Activated CD4-positive, alpha-beta T cell treated with anti-CD3 and anti-CD28 coated beads, Interleukin-2, amount 10 ng/mL, durations not matched to agents 7 days and 5 days (primary cell): ENCODE measurements at places on chromosomes 7 and 10. TPM values are rescaled to one million over a fixed set of nuclear protein-coding genes. Genes with fewer than 3 reads are reported as not detected.

GRCh38 chr7:151754142-151754590 is 122.7 kb downstream of the PRKAG2 start:
- DNase-seq: no peak
- no peak overlapping the region for H3K27ac ChIP-seq
- H3K4me3 ChIP-seq: no peak overlapping the region
- peaks cover 21% of the 10 kb centered on the region for H3K4me1 ChIP-seq
- H3K36me3 ChIP-seq: no peaks in the 10 kb centered on the region
- no peaks in the 10 kb centered on the region for H3K27me3 ChIP-seq

DNA sequence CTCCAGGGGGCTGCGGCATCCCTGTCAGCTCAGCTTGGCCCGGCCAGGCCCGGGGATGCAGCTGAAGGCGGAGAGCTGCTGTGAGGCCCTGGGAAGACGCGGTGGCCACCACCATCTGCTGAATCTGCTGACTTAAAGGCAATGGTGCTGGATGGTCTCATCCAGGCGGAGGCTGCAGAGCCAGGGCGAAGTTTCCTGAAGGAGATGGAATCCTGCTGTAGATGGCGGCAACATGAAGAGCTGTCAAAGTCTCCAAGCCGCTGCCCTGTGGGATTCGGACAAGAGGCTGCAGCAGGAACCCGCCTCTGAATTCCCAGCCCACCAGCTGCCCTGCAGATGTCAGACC is 200.1 kb downstream of the PTPRN2 start:
- H3K36me3 ChIP-seq: no peaks in the 10 kb centered on the region
- DNase-seq: no peak
- no peaks in the 10 kb centered on the region for H3K4me1 ChIP-seq
- no peaks in the 10 kb centered on the region for H3K27me3 ChIP-seq
- H3K27ac ChIP-seq: no peak overlapping the region

DNA sequence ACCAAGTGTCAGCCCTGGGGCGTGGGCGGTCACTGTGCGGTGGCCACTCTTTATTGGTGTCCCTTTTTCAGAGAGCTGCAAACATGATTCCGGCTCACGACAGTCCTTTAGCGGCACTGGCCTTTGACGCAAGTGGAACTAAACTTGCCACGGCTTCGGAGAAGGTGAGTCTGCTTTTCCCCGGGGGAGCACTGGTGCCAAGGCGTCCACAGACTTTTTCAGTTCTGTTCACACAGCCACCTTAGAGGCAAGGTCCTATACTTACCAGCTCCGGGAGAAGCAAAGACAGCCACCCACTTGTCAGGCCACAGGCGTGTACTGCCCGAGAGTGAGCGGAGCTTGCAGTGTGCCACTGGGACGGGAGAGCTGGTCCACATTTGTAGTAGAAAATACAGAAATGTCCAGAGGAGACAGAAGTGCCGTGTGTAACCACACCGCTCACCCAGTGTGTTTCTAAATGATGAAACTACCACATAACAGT is 27.9 kb downstream of the WIPI2 start:
- H3K4me1 ChIP-seq: no peaks in the 10 kb centered on the region
- H3K27me3 ChIP-seq: no peaks in the 10 kb centered on the region
- no peak overlapping the region for H3K4me3 ChIP-seq
- DNase-seq: no peak
- peaks cover 57% of the 10 kb centered on the region for H3K36me3 ChIP-seq
- no peak overlapping the region for H3K27ac ChIP-seq

DNA sequence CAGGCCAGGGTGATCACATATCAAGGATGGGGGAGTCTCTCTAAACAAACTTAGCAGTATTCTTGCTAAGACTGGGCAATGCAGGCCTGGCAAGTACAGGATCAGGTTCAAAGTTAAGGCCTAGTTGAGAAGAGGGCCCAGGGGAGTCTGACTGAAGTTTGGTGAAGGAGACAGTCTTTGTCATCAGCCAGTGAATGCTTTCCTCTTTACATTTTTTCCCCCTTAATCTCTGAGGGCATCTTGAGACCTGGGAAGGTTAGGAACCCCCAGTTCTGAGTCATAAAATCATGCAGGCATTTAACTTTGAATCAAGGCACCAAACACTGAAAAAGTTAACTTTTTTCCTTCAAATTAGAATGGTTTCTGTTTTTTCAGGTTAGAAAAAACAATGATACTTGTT is 311.5 kb downstream of the REEP3 start:
- H3K4me3 ChIP-seq: no peak overlapping the region
- no peaks in the 10 kb centered on the region for H3K4me1 ChIP-seq
- H3K36me3 ChIP-seq: no peaks in the 10 kb centered on the region
- no peak overlapping the region for H3K27ac ChIP-seq

DNA sequence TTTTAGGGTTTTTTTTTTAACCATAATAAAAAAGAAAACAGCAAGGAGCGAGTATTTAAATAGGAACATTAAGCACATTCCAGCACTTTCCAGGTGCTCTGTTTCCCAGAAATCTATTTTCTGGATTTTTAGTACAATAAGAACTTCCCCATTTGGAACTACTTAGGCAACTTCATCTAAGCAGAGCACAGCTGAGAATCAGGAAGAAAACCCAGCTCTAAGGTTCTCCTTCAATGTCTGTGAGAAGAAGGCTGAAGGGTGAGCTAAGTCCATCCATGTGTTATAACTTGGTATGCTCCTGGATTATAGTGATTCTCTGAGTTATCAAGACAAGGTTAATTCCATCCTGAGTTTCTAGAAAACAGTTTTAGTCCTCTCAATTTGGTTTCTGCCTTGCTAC is 181.9 kb downstream of the CYP26A1 start:
- H3K27ac ChIP-seq: no peak overlapping the region
- DNase-seq: no peak
- H3K27me3 ChIP-seq: no peaks in the 10 kb centered on the region
- H3K4me1 ChIP-seq: no peaks in the 10 kb centered on the region
- no peaks in the 10 kb centered on the region for H3K36me3 ChIP-seq

GRCh38 chr7:157855452-157856213 is 518.8 kb downstream of the DNAJB6 start:
- H3K36me3 ChIP-seq: no peaks in the 10 kb centered on the region
- no peaks in the 10 kb centered on the region for H3K27me3 ChIP-seq
- H3K4me1 ChIP-seq: peaks cover 16% of the 10 kb centered on the region

GRCh38 chr10:21626457-21627161 is 92.6 kb downstream of the MLLT10 start:
- no peak overlapping the region for H3K4me3 ChIP-seq
- no peak overlapping the region for H3K27ac ChIP-seq
- H3K27me3 ChIP-seq: no peaks in the 10 kb centered on the region
- peaks cover 59% of the 10 kb centered on the region for H3K36me3 ChIP-seq

- DNase-seq: no peak
- no peak overlapping the region for H3K27ac ChIP-seq
- no peaks in the 10 kb centered on the region for H3K36me3 ChIP-seq
- H3K27me3 ChIP-seq: peaks cover 48% of the 10 kb centered on the region
These were observed 11.8 kb downstream of the KAZALD1 start for GRCh38 chr10:101073631-101074030.

DNA sequence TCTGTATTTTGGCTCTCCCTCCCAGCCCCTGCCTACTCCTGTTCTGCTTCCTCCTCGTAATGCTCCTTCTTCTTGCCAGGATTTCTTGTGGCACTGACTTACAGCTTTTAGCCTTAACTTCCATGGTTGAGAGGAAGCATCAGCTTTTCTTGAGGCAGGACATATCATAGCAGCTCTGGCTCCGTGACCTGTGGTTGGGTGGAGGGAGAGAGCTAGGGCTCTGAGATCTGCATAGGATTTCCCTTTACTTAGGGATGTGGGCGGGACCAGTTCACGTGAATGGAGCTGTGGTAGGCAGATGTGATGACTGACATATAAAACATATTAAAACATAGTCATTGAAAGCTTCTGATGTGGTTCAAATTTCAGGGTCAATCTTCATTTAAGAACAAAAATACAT is 10.6 kb upstream of the RAB11FIP2 start:
- no peaks in the 10 kb centered on the region for H3K4me1 ChIP-seq
- no peak for DNase-seq
- no peaks in the 10 kb centered on the region for H3K36me3 ChIP-seq
- no peak overlapping the region for H3K27ac ChIP-seq
- no peak overlapping the region for H3K4me3 ChIP-seq

DNA sequence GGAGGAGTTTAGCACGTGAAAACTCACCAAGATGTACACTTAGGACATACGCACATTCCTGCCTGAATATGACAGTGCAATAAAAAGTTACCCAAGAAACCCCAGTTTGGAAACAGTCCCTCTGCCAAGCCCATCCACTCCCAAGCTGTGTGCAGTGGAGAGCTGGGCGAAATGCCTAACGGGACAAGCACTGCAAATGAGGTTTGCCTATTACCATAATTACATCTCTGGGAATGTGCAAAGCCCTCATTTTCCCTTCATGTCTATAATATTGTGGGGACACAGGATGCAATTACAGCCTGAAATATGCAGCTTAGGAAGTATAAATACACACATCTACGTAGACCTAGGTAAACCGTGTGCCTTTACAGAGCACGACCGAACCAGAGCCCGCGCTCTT is 117.5 kb downstream of the PLXNA4 start:
- peaks cover 78% of the 10 kb centered on the region for H3K4me1 ChIP-seq
- H3K27ac ChIP-seq: peak overlapping the region; percentile 62
- peaks cover 3% of the 10 kb centered on the region for H3K27me3 ChIP-seq
- no peak for DNase-seq
- no peak overlapping the region for H3K4me3 ChIP-seq

GRCh38 chr7:54591404-54592386 is 49.5 kb downstream of the VSTM2A start:
- H3K36me3 ChIP-seq: no peaks in the 10 kb centered on the region
- no peaks in the 10 kb centered on the region for H3K27me3 ChIP-seq
- no peak overlapping the region for H3K27ac ChIP-seq
- no peaks in the 10 kb centered on the region for H3K4me1 ChIP-seq
- H3K4me3 ChIP-seq: no peak overlapping the region

GRCh38 chr7:37675749-37676148 is 7.8 kb upstream of the GPR141 start:
- no peaks in the 10 kb centered on the region for H3K36me3 ChIP-seq
- no peaks in the 10 kb centered on the region for H3K4me1 ChIP-seq
- H3K4me3 ChIP-seq: no peak overlapping the region
- DNase-seq: no peak

GRCh38 chr10:66837335-66837734 is 88.5 kb upstream of the LRRTM3 start:
- H3K27me3 ChIP-seq: no peaks in the 10 kb centered on the region
- H3K27ac ChIP-seq: no peak overlapping the region
- H3K4me1 ChIP-seq: no peaks in the 10 kb centered on the region
- DNase-seq: no peak
- no peak overlapping the region for H3K4me3 ChIP-seq

- no peak overlapping the region for H3K27ac ChIP-seq
- H3K4me1 ChIP-seq: no peaks in the 10 kb centered on the region
- H3K27me3 ChIP-seq: no peaks in the 10 kb centered on the region
- no peak for DNase-seq
- no peaks in the 10 kb centered on the region for H3K36me3 ChIP-seq
These were observed 131.0 kb downstream of the AASS start for GRCh38 chr7:122013065-122013464.

DNA sequence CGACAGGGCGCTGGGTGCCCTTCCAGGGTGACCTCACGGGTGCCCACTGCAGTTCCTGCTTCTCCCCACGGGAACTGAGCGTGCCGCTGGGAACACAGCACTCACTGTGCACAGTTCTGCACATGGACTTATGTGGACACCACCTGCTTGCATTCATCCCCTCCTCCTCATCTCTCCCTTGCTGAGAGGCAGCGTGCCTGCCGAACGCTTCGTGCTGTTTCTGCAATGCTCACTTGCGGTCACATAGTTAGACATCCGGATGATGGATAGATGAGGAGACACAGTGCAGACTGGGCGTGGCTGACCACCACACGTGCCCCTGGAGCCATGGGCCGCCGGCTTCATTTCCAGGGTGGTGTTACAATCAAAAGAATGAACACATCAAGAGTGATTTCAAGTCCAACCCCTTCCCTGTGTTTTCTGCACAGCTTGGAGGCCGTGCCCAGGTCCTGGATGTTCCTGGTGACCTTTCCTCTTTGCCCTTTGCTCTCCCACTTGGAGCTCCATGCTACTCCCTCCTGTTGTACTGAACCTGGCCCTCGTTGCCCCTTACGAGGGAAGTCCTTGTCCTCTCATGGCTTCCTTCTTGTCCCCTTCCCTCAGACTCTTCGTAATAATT is 119.4 kb downstream of the VIPR2 start:
- no peak overlapping the region for H3K4me3 ChIP-seq
- no peak overlapping the region for H3K27ac ChIP-seq
- no peaks in the 10 kb centered on the region for H3K36me3 ChIP-seq
- DNase-seq: no peak

- H3K4me1 ChIP-seq: peaks cover 52% of the 10 kb centered on the region
- H3K27ac ChIP-seq: no peak overlapping the region
- DNase-seq: no peak
- H3K4me3 ChIP-seq: no peak overlapping the region
- peaks cover 65% of the 10 kb centered on the region for H3K36me3 ChIP-seq
- no peaks in the 10 kb centered on the region for H3K27me3 ChIP-seq
These were observed 25.3 kb downstream of the XPNPEP1 start for GRCh38 chr10:109898007-109898406.

DNA sequence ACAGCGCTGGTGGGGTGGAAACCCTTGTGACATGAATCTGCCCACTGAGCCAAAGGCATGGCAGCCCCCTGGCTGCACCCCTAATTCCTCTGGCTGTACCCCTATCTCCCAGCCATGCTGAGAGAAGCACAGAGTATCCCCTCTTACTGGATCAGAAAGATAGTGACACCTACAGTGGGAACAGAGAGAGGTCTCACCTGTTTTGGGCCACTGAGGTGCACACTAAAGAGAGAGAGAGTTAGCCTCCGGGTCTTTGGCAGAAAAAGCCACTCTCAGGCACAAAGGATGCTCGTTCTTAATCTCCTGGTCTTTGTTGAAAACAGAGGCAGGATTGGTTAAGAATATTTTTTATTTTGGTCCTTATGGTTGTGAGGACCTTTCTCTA is 11.3 kb downstream of the TSPAN14 start:
- H3K27ac ChIP-seq: peak overlapping the region; percentile 92
- peaks cover 70% of the 10 kb centered on the region for H3K36me3 ChIP-seq
- no peak for DNase-seq
- peak overlapping the region; percentile 67 for H3K4me3 ChIP-seq
- no peaks in the 10 kb centered on the region for H3K27me3 ChIP-seq

DNA sequence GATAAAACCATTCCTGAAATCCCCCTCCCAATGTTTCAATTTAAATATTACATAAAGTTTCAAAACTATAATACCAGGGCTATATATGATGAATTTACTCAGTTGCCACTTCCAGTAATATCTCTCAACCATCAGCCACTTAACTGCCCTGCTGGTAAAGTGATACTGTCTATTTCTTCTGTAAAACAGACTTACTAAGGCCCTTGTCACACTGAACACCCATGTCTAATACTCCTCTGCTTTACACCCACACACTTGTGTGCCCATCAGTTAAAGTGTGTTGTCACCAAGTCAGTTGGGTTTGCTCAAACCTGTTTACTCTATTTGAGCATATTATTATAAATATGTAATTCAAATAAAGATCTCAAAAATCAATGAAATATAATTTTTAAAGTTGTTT is 29.1 kb upstream of the DMTF1 start:
- H3K4me3 ChIP-seq: no peak overlapping the region
- H3K27ac ChIP-seq: no peak overlapping the region
- H3K4me1 ChIP-seq: no peaks in the 10 kb centered on the region
- peaks cover 5% of the 10 kb centered on the region for H3K27me3 ChIP-seq
- no peak for DNase-seq

Gene TLX1
- not detected for total RNA-seq

Gene CYTH3
- 0.74 TPM for total RNA-seq

Gene PAX4
- not detected for total RNA-seq

Gene ACBD7
- total RNA-seq: 8.1 TPM

Gene OR6B1
- total RNA-seq: not detected

Gene FRA10AC1
- 13.7 TPM for total RNA-seq
